ENCODE measurements at places on chromosomes 1 and 21. TPM values are rescaled to one million over a fixed set of nuclear protein-coding genes. Genes with fewer than 3 reads are reported as not detected.

Gene AMPD1
- total RNA-seq: not detected

- DNase-seq: no peak
Observed at GRCh38 chr1:172657586-172657985, 1.3 kb upstream of the FASLG start.

DNA sequence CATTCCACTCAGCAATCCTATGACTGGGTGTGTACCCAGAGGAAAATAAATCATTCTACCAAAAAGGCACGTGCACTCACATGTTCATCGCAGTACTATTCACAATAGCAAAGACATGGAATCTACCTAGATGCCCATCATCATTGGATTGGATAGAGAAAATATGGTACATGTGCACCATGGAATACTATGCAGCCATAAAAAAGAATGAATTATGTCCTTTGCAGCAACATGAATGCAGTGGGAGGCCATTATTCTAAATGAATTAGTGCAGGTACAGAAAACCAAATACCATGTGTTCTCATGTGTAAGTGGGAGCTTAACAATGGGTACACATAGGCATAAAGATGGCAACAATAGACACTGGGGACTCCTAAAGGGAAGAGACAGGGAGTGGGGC, 39.9 kb upstream of the SLC35F3 start:
- DNase-seq: no peak

- DNase-seq: peak; percentile 25
Observed at GRCh38 chr1:85411567-85412305, 53.2 kb downstream of the DDAH1 start.

Gene CYP4X1
- 0.17 TPM for total RNA-seq

DNA sequence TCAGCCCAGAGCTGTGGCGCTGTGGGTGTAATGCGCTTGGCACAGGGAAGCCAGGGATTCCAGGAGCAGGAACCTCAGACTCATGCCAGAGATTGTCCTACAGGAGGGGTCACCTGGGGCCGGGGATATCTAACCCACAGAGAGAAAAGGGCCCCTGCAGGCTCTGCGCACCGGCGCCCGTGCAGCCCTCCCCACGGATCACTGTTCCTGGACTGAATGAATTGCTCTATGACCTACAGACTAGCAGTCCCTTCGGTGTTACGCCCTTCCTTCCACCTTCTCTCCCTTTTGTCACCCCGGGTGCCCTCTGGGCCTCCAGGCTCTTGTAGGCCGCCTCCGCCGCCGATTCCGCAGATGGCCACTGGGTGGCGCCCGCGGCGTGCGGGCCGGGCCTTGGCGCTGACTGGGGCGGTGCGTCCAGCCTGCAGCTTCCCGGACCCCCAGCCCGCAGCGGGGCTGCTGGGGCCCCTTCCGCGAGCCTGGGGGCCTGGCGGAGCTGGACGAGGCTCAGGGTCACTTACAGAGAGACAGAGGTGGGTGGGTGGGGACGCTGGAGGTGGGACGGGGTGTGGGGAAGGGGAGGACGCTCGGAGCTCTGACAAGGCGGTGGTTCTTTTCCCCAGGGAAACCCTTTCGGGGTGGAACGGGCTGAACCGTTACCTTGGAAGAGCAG, 101.3 kb downstream of the IER5 start:
- DNase-seq: peak; percentile 84

DNA sequence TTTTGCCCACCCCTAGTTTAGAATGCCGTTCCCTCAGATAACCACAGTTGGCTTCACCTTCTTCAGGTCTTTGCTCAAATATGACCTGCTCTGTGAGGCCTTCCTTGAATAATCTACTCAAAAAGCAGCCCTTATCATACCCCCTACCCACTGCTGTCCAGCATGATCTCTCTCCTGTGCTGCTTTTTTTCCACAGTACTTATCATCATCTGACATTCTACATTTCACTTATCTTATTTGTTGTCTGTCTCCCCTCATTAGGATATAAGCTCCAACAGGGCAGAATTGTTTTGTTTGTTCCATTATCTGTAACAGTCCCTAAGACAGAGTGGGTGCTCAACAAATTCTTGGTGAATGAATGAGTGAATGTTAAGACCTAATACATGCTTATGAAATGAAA, 18.1 kb downstream of the USP24 start:
- no peak for DNase-seq

All from neural progenitor cell (in vitro differentiated cells).